Activated T-cell treated with anti-CD3 and anti-CD28 coated beads for 1 hour (primary cell): ENCODE measurements at places on chromosomes 12 and 14.

- no peak for DNase-seq
Observed at GRCh38 chr12:82765971-82766705, 79.4 kb downstream of the TMTC2 start.

- DNase-seq: no peak
Observed at GRCh38 chr12:131513606-131514005, 197.3 kb upstream of the SFSWAP start.

DNA sequence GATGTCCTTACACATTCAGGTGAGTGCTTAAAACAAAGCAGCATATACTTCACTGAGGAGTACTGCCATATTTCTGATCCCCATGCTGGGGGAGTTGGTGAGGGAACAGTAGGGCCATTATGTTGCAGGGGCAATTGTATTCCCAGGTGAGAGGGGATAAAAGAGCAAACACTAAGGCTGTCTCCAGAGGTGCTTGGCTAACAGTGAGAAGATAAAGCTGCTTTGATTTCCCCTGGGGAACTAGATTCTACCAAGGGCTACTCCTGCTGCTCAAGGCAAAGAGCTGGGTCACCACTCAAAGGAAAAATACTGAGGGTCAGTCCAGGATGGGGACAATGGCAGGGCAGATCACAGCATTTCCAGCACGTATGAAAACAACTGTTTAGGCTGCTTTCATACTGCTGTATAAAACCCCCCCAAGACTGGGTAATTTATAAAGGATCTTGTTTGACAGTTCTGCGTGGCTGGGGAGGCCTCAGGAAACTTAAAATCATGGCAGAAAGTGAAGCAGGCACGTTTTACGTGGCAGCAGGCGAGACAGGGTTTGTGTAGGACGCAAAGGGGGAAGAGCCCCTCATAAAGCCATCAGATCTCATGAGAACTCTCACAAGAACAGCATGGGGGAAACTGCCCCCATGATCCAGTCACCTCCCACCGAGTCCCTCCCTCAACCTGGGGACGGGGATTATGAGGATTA, 47.8 kb upstream of the OR5AU1 start:
- DNase-seq: no peak

DNA sequence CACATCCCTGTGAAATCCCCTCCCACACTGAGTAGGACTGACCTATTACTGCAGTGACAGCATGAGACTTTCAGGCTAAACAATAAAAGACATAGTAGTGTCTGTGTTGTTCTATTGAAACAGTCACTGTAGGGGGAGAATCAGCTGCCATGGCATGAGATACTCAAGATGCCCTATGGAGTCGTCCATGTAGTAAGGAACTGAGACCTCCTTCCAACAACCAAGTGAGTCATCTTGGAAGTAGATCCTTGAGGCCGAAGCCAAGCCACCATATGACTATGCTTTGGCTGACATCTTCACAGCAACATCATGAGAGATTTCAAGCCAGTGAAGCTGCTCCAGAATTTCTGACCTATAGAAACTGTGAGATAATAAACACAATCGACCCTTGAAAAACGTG, 12.1 kb upstream of the LRP6 start:
- no peak for DNase-seq

DNA sequence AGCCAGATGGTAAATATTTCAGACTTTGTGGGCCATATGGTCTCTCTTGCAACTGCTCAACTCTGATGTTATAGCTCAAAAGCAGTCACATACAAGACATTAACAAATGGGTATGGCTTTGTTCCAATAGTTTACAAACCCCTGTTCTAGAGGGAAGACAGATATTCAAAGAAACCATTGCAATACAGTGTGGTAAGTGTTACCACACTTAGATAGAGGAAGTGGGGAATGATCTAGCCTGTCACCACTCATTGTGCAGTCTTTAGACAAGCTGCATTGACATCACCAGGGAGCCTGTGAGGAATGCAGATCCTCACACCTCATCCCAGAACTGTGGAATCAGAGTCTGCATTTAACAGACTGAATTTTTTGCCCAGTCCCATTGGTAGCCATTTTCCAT, 80.0 kb upstream of the RGS6 start:
- no peak for DNase-seq

DNA sequence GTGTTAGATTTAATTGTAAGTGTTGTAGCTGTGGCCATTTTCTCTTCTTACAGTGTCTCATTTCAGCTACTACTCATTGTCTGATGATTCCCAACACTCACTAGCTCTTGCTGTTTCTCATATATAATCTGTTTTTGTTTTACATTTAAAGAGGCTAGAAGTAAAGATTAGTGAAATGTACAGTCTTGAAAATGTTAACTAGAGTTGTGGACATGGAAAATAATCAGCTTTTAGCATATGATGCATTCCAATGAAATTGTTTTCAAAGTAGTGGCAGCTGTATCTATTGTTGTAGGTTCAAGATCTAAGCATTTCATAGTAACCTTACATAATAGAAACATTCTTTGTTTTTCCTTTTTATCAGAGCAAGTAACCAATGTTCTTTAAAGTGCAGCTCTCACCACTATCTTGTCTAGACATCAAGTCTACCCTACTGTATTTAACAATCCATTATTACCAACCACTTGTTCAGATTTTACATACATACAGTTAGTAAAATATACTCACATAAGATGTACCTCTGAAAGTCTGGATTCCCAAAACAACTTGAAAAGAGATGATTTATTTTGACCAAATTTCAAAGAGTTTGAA, 76.9 kb downstream of the PPHLN1 start:
- no peak for DNase-seq

- DNase-seq: no peak
Observed at GRCh38 chr12:131114271-131114670, 160.6 kb downstream of the ADGRD1 start.

GRCh38 chr12:124211753-124212152, 83.1 kb upstream of the RFLNA start:
- no peak for DNase-seq

DNA sequence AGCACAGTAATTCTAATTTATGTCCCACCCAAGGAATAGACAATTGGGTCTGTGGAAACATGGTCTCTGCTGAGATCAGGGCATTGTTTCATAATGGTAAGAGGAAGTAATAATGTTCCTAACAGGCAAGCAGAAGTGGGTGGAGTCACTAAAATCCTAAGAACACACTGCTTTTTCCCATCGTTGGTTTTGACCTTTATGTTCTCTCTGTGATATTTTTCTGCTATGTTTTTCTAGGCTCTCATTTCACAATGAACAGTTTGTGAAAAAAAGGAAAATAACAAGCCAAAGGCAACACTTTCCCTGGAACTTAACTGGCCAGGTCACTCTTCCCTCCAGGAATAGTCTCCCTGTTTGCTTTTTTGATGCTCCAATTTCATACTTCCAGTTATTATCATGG, 80.6 kb upstream of the OVCH1 start:
- no peak for DNase-seq

DNA sequence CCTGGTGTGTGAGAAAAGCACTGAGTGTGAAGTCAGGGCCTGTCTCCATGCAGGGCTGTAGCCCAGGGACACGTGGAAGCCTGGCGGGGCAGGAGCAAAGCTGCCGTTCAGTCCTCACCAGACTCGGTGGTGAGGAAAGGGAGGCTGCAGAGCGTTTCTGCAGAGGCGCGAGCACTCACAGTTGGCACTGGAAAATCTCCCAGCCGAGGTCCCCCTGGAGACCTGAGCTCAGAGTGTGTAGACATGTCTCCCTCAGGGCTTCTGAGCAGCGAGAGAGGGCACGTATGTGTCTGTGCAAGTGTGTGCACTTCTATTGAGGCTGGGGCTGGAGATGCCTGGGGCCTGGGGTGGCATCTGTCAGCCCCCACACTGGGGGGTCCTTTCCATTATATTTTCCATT, 11.0 kb upstream of the HHIPL1 start:
- DNase-seq: no peak

- peak; percentile 80 for DNase-seq
Observed at GRCh38 chr12:7129872-7130691, at the start of gene CLSTN3. Gene CLSTN3, plus strand, starts transcription at chr12:7130371. Its CDS starts 278 bp downstream, at chr12:7130649.

DNA sequence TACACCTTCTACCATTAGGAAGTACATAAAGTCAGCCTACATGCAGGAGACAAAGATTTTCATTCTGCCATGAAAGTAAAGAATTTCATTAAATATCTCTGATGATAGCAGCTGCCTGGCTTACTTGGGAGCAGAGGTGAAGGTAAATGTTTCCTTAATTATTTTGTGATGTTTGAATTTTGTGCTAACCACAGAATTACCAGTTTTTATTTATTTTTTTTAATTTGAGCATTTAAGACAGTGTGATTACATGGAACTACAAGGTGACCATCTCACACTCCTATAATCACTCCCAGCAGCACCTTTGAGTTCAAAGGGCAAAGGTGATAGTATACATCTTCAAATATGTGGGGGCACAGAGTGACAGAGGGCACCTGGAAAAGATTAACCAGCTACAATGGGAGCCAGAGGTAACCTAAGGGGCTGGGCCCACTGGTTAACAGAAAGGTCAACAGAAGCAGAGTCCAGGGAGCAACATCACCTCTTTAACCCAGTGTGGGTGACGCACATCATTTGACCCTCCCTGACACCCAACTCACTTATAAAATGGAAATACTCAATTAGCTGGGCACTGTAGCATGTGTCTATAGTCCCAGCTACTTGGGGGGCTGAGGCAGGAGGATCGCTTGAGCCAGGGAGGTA, 65.0 kb downstream of the GCH1 start:
- DNase-seq: no peak
